RCC 7860 (cell line): ENCODE measurements at places on chromosomes 6 and 20.

- DNase-seq = no peak
Measured at GRCh38 chr6:117138425-117138824, 126.9 kb upstream of the VGLL2 start.

DNA sequence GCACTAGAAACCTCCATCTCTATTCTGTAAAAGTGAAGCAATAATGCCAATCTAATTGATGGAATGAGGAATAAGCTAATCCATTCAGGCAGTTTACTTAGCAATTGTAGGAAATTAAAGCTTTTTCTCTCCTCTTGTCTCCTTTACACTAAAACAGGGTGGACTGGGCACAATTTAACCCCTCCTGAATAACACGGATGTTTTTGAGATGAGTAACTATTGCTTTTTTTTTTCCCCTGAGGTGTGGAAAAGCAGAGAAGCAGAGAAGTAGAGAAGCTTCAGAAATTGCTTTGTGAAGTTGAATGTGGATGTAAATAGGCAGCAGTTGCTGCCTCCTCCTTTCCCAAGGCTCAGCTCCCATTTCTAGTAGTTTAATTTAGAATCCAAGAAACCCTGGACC is 40.0 kb upstream of the GCNT2 start:
- DNase-seq = peak; percentile 22

GRCh38 chr6:158819213-158819976 is at the start of gene EZR:
Gene EZR (minus strand): TSS chr6:158819368. CDS start chr6:158818093, 1,275 bp downstream.
- DNase-seq = peak; percentile 44

DNA sequence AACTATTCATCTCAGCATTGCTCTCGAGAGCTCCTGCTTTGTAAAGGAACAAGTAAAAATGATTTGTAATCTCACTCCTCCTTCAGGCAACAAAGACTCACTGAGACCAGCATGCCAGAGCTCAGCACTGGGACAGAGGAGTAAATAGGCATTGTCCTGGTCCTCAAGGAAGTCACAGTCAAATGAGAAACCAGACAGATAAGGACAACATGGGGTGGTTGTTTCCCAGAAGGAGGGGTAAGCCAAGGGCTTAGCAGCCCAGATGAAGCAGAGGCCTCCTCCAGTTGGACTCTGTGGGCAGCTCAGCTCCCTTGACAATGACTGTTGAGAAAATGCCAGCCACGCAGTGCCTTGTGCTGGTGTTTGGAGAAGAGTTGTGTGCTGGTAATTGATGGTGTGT is 425.7 kb upstream of the CHD6 start:
- DNase-seq = no peak
